ENCODE measurements at places on chromosomes 11 and 22.

DNA sequence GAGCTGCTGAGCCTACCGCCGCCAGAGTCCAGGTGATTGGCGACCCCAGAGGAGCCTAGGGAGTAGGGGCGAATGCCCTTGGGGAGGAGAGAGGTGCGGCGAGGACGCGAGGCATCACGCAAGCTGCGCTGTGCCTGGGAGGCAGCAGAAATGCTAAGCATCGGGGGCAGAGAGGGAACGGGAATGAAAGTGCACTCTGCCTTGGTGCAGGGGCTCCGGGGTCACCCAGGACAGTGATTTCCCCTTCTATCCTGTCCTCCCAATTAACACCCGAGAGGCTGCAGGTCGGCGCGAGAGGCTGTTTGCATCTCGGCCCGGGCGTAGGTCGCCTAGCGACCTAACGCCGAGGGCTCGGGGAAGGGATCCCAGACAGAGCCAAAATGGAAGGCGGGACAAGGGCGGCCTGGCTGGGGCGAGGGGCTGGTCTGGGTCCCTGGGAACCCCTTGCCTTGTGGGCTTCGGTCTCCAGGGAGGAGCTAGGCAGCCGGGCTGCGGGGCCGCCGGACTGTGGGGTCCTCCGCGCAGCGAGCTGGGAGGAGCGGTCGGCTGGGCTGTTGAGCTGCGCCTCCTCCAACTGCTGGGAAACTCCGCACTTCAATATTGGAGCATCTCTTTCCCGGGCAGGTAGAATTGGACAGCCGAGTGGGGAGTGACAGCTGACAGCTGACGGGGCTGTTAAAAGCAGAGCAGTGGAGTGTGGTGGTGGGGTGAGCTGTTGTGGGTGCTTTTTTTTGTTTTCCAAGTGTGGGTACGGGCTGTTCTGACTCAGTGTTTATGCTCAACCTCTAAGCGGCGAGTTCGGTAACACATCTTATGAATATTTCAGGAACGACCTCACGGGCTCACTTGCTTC, 657 bp downstream of the ELMOD1 start:
- no peak for DNase-seq

- DNase-seq, result no peak
These were observed 25.1 kb downstream of the OR10A6 start for GRCh38 chr11:7905961-7906429.

- DNase-seq, result peak; percentile 83
These were observed 76.5 kb upstream of the ARFGAP3 start for GRCh38 chr22:42933485-42934091.

DNA sequence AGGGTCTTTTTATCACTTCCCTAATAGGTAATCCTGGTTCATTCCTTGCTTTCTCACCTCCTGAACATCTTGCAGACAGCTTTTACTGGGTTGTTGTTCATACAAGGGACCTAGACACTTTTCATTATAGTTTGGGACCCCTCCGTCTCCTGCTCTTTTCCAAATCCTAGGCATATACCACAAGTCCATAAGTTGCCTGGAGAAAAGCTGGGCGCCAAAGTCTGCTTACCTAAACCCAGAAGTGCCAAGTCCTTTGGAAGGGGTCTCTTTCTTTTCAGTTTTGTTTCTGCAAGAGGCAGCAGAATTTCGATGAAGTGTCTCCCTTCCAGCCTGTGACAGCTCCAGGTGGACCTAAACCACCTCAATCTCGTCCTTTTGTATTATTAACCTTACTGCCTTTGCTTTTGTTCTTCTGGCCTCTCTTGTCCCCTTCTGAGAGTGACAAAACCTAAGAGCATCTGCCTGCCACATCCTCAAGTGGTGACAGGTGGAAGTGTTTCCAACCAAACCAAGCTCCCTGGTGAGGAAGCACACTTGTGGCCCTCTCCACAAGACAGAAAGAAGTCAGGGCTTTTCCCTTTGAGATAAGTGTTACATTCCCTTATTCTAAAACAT, 19.5 kb upstream of the P2RY6 start:
- DNase-seq, result no peak

- no peak for DNase-seq
These were observed 103.7 kb downstream of the VPREB1 start for GRCh38 chr22:22348127-22348814.

GRCh38 chr11:71946144-71946571, 17.3 kb downstream of the RNF121 start:
- peak; percentile 88 for DNase-seq

DNA sequence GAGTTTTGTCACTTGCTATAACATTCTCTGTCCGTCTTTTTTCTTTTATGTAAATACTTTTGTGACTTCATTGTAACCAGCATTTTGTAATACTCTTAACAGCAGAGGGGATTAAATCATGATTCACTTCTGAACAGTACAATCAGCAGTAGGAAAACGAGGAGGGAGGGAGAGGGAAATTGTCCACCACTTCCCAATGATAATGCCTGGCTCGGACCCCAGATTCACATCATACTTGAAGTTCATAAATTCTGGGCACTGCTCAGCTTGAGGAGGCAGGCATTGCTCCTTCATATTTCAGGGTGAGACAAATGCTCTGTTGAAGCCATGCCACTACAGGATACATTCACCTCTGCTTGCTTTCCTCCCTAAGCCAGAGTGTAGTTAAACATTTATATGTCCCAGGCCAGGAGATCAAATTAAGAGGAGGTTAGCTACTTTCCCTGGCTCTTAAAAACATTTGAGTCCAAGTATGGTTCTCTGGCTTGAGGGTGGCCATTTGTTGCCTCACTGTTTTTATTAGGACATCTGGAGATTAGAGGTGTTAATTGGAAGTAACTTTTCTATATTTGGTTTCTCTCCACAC, 129.0 kb upstream of the LDLRAD3 start:
- no peak for DNase-seq

DNA sequence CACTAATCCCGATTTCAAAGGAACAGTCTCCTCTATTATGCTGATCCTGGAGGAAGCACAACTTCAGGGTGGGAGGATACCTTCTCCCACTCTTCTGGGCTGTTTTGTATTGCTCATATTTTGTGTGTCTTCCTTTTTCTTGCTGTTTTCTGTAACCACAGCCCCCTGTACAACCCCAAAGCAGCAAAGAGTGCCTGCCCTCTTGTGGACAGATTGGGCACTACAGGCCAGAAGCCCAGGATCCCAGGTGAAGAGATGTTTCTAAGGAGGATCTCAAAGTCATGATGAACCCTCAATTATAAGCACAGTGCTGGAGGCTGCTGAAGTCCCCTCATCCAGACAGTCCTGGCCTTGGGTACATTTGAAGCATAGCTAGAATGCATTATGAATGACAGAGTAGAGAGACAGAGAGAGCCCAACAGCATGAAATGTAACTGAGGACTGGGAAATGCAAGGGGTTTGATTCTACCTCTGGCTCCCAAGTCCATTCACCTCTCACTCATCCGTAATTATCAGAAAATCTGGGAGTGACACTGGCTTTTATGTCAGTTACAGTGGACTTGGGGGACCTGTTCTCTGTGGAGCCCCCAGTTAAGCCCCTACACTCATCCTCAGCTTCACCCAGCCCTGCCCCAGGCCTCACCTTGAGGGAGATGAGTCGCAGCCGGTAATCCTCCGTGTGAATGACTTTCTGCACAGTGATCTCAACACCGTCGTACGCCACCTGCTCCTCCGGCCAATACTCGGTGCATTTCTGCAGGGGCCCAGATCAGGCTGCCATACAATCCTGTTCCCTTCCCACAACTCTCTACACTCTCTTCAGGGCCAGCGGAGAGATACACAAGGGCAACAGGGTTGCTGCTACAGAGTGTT, 6.2 kb upstream of the IGSF22 start:
- DNase-seq, result peak; percentile 13

DNA sequence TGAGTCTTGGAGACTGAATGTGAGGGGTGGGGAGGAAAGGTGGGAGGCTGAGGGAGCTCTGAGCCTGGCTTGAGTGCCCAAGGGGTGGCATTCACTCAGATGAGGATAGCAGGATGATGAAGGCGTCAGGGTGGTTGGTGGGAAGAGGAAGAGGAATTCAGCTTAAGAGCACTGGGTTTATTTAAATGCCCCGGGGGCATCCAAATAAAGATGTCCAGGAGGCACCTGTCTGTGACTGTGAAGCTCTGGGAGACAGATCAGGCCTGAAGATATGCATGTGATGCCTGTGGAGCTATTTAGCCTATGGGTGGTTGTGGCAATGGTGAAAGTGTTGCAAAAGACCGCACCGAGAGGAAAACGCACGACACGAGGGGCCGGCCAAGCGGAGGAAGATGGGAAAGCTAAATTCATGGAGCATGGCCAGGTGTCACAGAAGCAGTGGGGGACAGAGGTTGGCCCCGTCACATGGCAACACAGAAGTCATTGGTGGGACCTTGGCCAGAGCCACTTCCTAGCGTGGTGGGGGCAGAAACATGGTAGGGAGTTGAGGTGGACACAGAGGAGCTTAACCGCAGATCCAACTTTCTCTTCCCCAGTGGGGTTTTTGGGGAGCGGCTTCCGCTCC, 15.5 kb downstream of the SLC37A2 start:
- DNase-seq, result no peak
